ENCODE measurements at places on chromosomes 12 and 14. TPM values are rescaled to one million over a fixed set of nuclear protein-coding genes. Genes with fewer than 3 reads are reported as not detected.
A peak's percentile ranks its signal among the peaks of the same experiment; 100 is the strongest.

DNA sequence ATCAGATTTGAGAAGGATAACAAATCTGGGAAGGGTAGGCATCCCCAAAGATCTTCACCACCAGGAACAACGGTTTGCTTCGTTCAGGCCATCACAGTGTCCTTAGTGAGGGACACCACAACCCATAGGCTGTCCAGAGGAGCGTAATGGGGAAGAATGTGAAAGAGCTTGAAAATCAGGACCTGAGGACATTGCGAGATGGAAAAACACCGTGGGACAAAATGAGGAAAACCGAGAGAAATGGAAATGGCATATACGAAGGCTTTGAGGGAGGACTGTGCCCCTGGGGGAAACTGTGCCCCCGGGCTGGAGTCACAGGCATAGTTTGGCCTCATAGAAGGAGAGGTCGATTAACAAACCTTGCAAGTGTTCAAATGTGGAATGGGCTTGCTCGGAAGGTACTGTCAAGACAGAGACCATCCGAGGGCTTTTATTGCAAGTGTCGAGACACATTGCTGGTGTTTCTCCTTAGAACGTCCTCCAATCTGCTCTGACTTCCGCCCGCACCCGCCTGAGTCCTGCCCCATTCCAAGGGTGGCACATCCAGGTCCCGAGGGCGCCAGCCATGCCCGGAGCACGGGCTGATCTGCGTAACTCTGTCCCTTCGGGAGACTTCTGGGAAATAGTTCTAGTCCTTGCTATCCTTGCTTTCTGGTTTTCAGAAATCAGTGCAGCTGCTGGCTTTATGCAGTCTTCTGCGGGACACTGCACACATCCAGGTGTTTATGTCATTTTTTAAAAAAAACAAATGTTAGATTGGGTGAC lies 885 bp upstream of the PALS1 start:
- peak overlapping the region; percentile 97 for H3K4me3 ChIP-seq
- peaks cover 28% of the 10 kb centered on the region for H3K4me1 ChIP-seq
- H3K36me3 ChIP-seq: no peaks in the 10 kb centered on the region
- H3K27ac ChIP-seq: peak overlapping the region; percentile 89
- H3K27me3 ChIP-seq: peaks cover 32% of the 10 kb centered on the region

DNA sequence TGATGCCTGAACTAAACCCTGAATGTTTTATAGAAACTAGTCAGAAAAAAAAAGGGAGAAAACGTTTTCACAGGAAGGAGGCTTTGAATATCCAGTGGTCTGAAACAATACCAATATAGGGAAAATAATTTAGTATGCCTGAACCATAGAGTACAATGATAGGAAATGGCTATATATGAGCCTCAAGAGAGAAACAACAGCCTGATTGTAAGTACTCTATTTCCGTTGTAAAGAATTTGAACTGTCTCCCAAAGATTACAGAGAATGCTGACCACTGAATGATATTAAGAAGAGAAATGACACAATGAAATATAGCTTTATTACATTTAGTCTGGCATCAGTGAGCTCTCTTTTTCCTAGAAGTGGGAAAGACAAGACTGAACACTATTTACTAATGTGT lies 5.5 kb upstream of the GABARAPL1 start:
- H3K27ac ChIP-seq: no peak overlapping the region
- H3K4me1 ChIP-seq: peaks cover 2% of the 10 kb centered on the region
- H3K4me3 ChIP-seq: no peak overlapping the region
- no peaks in the 10 kb centered on the region for H3K36me3 ChIP-seq
- no peaks in the 10 kb centered on the region for H3K27me3 ChIP-seq
- no peak for DNase-seq

DNA sequence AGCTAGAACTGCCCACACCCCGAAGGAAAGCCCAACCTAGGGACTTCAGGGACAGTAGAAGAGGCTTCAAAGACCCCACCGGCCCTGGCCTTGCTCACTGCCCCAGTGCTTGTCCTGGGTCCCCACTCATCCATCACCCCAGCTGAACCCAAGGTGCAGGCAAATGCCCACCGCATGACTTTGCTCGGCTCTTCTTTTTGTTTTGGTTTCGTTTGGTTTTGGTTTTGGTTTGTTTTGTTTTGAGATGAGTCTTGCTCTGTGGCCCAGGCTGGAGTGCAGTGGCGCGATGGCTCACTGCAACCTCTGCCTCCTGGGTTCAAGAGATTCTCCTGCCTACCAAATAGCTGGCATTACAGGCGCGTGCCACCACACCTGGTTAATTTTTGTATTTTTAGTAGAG lies 9.0 kb downstream of the CCDC85C start:
- H3K27me3 ChIP-seq: peaks cover 23% of the 10 kb centered on the region
- H3K4me3 ChIP-seq: no peak overlapping the region
- H3K4me1 ChIP-seq: peaks cover 43% of the 10 kb centered on the region
- no peak for DNase-seq

GRCh38 chr12:27583981-27584380 lies 60.0 kb downstream of the PPFIBP1 start:
- H3K27ac ChIP-seq: no peak overlapping the region
- no peak for DNase-seq
- no peaks in the 10 kb centered on the region for H3K27me3 ChIP-seq

DNA sequence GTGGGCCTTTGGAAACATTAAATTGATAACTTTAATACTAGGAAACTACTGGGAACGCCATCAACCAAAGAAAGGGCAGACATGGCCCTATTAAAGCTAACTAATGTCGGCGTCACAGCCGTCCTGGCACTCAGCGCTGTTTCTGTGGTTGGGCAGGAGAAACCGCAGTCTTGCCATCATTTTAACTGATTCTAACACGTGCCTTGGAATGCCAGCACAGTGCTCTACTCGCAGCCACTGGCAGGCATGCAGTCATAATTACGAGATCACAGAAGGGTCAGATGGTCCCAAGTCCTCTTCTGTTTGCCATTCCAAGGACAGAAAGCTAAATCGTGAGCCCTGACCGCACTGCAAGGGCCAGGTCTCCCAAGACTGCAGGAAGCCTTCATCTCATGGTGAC lies 75.2 kb downstream of the RIMBP2 start:
- no peak overlapping the region for H3K4me3 ChIP-seq
- H3K36me3 ChIP-seq: no peaks in the 10 kb centered on the region
- H3K27me3 ChIP-seq: peaks cover 10% of the 10 kb centered on the region
- no peak for DNase-seq

- H3K36me3 ChIP-seq: no peaks in the 10 kb centered on the region
- H3K27ac ChIP-seq: no peak overlapping the region
- H3K4me1 ChIP-seq: no peaks in the 10 kb centered on the region
- no peak for DNase-seq
- no peaks in the 10 kb centered on the region for H3K27me3 ChIP-seq
Observed at GRCh38 chr14:93122826-93123225, 7.1 kb upstream of the ITPK1 start.

DNA sequence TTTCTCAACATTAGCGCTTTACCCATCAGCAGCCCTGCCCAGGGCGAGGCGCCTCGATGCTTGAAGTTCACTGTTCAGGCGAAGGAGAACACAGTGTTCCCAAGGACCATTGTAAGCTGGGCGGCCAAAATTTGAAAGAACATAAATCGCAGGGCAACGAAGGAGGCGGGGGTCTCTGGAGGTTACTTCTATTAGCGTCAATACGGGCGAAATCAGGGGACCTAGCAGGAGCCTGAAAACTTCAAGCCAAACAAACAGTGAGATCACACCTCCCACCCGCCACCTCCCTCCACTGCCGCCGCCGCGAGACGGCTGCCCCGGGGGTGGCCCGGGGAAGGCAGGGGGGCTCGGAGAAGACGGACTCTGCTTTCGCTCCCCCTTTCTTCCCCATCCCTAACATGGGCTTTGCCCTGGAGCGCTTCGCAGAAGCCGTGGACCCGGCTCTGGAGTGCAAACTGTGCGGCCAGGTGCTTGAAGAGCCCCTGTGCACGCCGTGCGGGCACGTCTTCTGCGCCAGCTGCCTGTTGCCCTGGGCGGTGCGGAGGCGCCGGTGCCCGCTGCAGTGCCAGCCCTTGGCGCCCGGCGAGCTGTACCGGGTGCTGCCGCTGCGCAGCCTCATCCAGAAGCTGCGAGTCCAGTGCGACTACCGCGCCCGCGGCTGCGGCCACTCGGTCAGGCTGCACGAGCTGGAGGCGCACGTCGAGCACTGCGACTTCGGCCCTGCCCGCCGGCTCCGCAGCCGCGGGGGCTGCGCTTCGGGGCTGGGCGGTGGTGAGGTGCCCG lies at the start of gene PDZRN4:
Gene PDZRN4, plus strand, starts transcription at position 263 of the 783 bp plus-strand sequence.
- peak; percentile 38 for DNase-seq
- H3K4me1 ChIP-seq: peaks cover 22% of the 10 kb centered on the region
- H3K4me3 ChIP-seq: peak within 1 kb of the TSS; percentile 88
- peaks cover 45% of the 10 kb centered on the region for H3K27me3 ChIP-seq
- no peak within 1 kb of the TSS for H3K27ac ChIP-seq

DNA sequence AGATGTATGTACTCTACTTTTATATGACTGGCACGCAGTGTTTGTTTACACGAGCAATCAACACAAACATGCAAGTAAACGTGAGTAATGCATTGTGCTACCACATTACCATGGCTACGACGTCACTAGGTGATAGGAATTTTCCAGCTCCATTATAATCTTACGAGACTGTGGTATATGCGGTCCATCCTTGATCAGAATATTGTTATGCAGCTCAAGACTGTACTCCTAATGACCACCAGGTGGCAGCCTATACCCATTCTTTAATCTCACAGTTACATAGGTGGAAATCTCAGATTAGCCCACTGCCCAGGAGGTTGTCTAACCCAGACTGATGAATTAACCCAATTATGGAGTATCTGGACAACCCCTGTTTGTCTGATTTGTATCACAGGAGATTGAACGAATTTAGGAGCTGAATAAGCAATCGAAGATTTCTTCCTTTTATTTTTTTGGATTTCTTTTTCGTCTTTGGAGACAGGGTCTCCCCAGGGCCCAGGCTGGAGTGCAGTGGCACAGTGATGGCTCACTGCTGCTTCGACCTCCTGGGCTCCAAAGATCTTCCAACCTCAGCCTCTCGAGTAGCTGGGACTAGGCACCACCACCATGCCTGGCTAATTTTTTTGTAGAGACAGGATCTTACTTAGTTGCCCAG lies 8.7 kb upstream of the TESPA1 start:
- H3K4me3 ChIP-seq: no peak overlapping the region
- no peak overlapping the region for H3K27ac ChIP-seq
- peaks cover 8% of the 10 kb centered on the region for H3K4me1 ChIP-seq
- peak; percentile 53 for DNase-seq
- H3K36me3 ChIP-seq: no peaks in the 10 kb centered on the region

GRCh38 chr12:13100605-13100881 lies 2.9 kb downstream of the GSG1 start:
- H3K27me3 ChIP-seq: peaks cover 2% of the 10 kb centered on the region
- H3K27ac ChIP-seq: peak overlapping the region; percentile 91
- H3K36me3 ChIP-seq: no peaks in the 10 kb centered on the region
- peaks cover 44% of the 10 kb centered on the region for H3K4me1 ChIP-seq

GRCh38 chr12:94690198-94690771 lies 39.9 kb upstream of the TMCC3 start:
- no peaks in the 10 kb centered on the region for H3K36me3 ChIP-seq
- no peaks in the 10 kb centered on the region for H3K4me1 ChIP-seq
- no peak overlapping the region for H3K27ac ChIP-seq
- H3K27me3 ChIP-seq: no peaks in the 10 kb centered on the region
- DNase-seq: no peak

GRCh38 chr12:47851303-47851952 lies 31.7 kb upstream of the HDAC7 start:
- no peaks in the 10 kb centered on the region for H3K4me1 ChIP-seq
- no peak for DNase-seq
- no peak overlapping the region for H3K4me3 ChIP-seq
- no peaks in the 10 kb centered on the region for H3K36me3 ChIP-seq

DNA sequence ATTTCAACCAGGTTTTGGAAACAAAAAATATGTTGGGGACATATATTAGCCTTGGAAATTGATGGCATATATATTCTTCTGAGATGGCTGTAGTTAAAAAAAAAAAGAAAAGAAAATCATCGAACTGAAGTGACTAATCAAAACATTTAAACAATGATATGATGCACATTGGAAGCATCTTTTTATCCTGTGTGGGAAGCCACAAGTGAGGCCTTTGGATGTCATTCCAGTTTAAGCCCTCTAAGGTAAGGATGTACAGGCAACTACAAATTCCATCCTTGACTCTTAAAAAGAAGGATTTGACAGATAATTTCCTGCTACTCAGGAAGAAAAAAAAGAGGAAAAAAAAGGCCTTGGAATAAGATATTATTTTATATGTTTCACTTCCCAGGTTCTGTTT lies 9.6 kb upstream of the PTPRB start:
- H3K4me1 ChIP-seq: peaks cover 17% of the 10 kb centered on the region
- no peaks in the 10 kb centered on the region for H3K36me3 ChIP-seq
- no peak overlapping the region for H3K4me3 ChIP-seq
- no peak overlapping the region for H3K27ac ChIP-seq
- peaks cover 3% of the 10 kb centered on the region for H3K27me3 ChIP-seq

- H3K27ac ChIP-seq: no peak overlapping the region
- peaks cover 5% of the 10 kb centered on the region for H3K4me1 ChIP-seq
- H3K27me3 ChIP-seq: no peaks in the 10 kb centered on the region
- no peak overlapping the region for H3K4me3 ChIP-seq
- no peak for DNase-seq
Observed at GRCh38 chr14:80714474-80714873, 227.1 kb downstream of the CEP128 start.

- H3K4me1 ChIP-seq: peaks cover 31% of the 10 kb centered on the region
- no peak overlapping the region for H3K4me3 ChIP-seq
- peaks cover 20% of the 10 kb centered on the region for H3K27me3 ChIP-seq
Observed at GRCh38 chr12:6376079-6376869, 911 bp upstream of the SCNN1A start.

GRCh38 chr12:14259481-14260010 lies 105.9 kb upstream of the ATF7IP start:
- peaks cover 77% of the 10 kb centered on the region for H3K4me1 ChIP-seq
- H3K4me3 ChIP-seq: peak overlapping the region; percentile 66
- peak overlapping the region; percentile 99 for H3K27ac ChIP-seq
- no peak for DNase-seq
- H3K27me3 ChIP-seq: peaks cover 5% of the 10 kb centered on the region

GRCh38 chr14:72165229-72165698 lies 233.0 kb downstream of the RGS6 start:
- DNase-seq: no peak
- no peak overlapping the region for H3K27ac ChIP-seq
- H3K4me3 ChIP-seq: no peak overlapping the region
- H3K4me1 ChIP-seq: no peaks in the 10 kb centered on the region
- peaks cover 3% of the 10 kb centered on the region for H3K27me3 ChIP-seq
- no peaks in the 10 kb centered on the region for H3K36me3 ChIP-seq

DNA sequence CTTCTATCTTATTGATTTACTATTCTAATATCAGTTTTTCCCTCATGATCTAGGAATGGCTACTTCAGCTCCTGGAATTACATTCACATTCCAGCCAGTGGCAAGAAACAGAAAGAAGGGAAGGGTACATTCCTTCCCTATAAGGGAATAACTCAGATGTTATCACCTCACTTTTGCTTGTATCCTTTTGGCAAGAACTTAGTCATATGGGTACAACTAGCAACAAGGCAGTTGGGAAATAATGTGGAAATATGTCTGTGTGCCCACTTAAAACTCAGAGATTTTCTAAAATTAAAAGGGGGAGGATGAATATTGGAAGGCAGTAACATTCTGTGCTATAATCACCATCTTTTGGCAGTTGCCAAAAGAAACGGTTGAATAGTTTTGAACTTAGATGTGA lies 85.6 kb downstream of the MSRB3 start:
- H3K36me3 ChIP-seq: no peaks in the 10 kb centered on the region
- H3K4me1 ChIP-seq: peaks cover 9% of the 10 kb centered on the region
- DNase-seq: no peak
- H3K27me3 ChIP-seq: no peaks in the 10 kb centered on the region
- no peak overlapping the region for H3K4me3 ChIP-seq

MMP17 gene
- total RNA-seq: 90.9 TPM

PGF gene
- total RNA-seq: 2.9 TPM

ANKRD13A gene
- total RNA-seq: 30.0 TPM

FAM186B gene
- total RNA-seq: 0.28 TPM

ASB2 gene
- 3.5 TPM for total RNA-seq

Measured in neural crest cell (in vitro differentiated cells).